ENCODE measurements at places on chromosomes 11 and 22.
A peak's percentile ranks its signal among the peaks of the same experiment; 100 is the strongest.

- no peak for DNase-seq
Observed at GRCh38 chr11:6856871-6857270, 6.0 kb upstream of the OR10A2 start.

- peak; percentile 74 for DNase-seq
Observed at GRCh38 chr11:47152953-47153950, 23.4 kb downstream of the ARFGAP2 start.

DNA sequence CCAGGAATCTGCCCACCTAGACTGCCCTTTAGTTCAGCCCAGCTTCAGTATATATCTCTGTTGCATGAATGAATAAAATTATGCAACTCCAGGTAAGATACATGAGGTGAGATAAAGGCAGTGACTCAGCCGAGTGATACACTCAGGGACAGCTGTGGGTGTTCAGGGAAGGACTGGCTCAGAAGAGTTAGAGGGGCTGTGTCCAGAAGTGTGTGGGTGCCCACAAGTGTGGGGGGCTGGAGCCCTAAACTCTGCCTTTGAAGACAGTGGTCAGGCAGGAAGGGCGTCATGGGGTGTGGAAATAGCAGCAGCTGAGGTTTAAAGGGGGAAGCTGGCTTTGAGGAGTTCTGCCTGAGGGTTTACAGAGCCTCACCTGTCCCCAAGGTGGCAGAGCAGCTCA is 8.3 kb downstream of the FTH1 start:
- no peak for DNase-seq

- no peak for DNase-seq
Observed at GRCh38 chr11:102081313-102081712, 28.9 kb upstream of the YAP1 start.

DNA sequence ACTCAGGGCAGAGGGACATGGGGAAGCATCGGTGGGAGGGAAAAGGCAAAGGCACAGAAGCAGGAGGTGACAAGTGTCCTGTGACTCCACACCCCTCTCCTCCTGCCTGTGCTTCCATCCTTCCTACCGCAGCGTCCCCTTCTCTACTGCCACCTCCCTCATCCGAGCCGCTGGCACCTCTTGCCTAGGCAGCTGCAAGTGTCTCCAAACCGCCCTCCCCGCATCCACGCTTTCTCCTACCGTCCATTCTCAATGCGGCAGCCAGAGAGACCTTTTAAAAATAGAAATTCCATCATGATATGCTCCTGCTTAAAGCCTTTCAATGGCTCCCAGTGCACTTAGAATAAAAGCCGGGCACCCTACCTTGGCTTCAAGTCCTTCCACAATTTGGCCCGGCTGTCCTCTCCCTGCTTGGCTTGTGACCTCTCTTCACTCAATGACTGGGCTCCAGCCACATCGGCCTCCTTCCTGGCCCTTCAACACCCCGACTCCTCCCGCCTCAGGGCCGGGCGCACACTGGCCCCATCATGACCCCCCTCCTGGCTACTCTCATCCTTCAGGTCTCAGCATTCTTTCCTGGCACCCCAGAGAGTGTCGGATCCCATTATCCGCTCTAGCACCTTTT is 16.5 kb downstream of the LRRC10B start:
- DNase-seq, result no peak

DNA sequence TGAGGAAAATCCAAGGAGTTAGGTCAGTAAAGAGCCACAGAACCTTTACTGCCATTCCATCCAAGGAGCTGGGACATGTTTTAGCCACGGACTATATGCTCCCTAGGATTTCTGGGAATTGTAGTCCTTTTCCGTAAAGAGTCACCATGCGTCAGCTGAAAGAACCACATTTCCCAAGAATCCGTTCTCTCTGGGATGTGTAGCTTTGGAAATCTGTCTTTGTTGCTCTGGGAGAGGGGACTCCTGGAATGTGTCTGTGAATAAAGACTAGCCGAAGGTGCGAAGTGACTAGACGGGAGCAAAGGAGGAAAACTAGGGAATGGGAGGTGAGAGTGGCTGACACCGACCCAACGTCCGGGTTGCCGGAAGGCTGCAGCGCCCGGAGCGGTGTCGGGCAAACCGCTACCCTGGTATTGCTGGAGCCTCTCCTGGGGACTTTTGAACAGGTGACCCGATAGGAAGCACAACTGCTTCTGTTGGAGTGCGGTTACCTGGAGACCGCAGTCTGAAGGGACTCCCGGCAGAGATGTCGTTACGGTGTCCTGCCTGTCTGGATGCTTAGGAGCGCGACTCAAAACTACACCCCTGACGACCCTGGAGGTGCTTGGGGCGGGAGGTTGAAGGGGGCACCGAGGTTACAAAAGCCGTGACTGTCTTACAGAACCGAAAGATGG is at the start of gene IFTAP:
IFTAP (plus strand) TSS at position 187 of the 674 bp plus-strand sequence. CDS start 15,602 bp downstream, outside the sequence.
- DNase-seq, result peak; percentile 93

DNA sequence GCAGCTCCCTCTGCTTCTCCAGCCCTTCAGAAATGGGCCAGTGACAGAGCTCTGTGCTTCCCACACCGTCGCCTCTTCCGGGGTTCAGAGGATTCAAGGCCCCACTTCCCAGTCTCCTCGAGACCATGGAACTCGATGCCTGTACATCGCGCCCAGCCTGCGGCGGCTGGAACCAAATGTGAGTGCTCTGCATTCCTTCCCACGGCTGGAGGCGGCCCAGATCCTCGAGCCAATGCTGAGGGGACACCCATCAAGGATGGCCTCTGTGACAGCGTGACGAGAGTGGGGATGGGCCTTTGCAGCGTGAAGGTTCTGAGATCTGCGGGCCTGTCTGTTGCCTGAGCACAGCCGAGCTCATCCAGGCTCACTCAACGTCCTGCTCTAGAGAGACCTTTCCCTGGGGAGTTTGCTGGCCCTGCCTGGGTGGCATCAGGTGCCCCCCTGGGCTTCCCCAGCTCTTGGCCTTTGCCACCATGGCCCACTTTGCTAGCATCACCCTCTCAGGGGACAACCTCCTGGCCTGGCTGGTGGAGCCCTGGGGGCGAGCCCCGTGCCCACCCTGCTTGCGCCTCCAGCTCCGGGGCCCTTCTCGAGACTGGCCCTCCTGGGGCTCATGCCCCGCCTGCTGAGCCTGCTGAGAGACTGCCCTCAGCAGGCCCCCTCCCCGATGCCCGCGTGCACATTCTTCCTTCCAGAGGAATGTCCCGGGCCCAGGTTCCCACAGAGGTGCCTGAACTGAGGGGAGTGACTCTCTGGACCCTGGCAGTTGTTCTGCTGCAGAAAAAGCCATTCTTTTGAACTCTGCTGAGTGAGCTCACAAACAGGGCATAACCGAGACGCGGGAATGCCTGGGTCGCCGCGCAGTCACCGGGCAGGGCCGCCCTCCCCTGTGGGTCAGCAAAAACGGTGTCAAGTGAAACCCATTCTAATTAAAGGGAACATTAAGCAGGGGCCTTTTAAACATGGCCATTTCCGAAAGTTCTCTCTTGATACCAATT is 7.3 kb upstream of the MYEOV start:
- no peak for DNase-seq

- peak; percentile 92 for DNase-seq
Observed at GRCh38 chr11:61949169-61950034, 749 bp upstream of the BEST1 start.

DNA sequence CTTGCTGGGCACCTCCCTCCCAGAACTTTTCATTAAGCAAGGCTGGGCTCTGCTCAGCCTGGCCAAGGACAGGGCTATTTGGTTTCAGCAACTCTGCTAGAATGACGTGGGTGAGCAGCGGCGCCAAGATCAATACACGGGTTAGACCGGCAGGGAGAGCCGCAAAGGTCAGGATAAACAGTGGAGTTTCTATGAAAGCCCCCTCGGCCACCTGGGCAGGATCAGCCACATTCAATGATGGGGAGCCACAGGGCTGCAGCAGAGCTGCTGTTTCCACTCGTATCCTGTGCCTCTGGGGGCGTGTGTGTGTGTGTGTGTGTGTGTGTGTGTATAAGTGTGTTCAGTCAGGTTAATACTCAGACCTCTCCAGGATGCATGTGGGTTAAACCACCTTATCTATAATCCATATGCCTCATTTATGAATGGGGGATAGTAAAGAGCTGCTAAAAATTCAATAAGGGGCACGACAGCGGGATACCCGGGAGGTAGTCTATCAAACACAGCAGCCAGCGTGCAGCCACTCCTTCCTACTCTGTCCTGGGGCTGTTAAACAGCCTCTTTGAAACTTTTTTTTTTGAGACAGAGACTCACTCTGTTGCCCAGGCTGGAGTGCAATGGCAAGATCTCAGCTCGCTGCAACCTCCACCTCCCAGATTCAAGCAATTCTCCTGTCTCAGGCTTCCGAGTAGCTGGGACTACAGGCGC is 34.8 kb downstream of the MYH9 start:
- no peak for DNase-seq

Data from SK-N-DZ (cell line).